ENCODE measurements at places on chromosomes 2 and 18.

GRCh38 chr2:150159300-150159699, 328.2 kb downstream of the RND3 start:
- DNase-seq = no peak

- DNase-seq = no peak
These were observed 27.7 kb downstream of the NFATC1 start for GRCh38 chr18:79423211-79424007.

- DNase-seq = no peak
These were observed 25.6 kb upstream of the PTMA start for GRCh38 chr2:231682603-231683291.

DNA sequence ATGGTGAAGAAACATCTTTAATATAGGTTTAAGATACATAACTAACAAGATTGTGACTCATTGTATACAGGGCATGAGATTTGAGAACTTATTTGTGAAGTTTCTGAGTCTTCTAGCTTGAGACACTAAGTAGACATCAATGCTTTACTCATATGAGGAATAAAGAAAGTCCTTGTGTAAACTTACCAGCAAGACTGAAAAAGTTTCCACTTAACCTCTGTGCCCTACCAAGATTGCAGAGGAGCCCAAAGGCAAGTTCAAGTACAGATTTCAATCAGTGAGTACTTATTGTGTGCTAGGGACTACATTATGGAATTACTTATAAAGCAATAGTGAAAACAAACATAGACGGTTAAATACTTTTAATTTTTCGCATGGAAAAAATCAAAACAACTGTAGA, 1041.2 kb upstream of the CELF4 start:
- DNase-seq = no peak

DNA sequence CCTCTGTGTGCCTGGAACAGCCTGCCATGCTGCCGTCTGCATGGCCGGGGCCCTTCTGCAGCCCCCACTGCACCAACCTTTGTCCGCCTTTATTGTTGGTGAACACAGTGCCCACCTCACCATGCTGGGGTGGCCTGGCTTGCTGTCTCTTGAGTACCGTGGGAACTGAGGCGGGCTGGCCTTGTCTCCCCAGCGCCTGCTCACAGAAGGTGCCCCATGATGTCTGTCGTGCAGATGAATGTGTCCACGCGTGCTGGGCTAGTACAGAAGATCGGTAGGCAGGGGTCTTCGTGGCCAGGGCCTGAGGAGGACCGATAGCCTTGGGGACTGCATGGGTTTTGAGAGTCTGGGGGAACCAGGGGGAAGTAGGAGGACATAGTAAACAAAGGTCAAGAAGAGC, 242.4 kb downstream of the LDLRAD4 start:
- no peak for DNase-seq

DNA sequence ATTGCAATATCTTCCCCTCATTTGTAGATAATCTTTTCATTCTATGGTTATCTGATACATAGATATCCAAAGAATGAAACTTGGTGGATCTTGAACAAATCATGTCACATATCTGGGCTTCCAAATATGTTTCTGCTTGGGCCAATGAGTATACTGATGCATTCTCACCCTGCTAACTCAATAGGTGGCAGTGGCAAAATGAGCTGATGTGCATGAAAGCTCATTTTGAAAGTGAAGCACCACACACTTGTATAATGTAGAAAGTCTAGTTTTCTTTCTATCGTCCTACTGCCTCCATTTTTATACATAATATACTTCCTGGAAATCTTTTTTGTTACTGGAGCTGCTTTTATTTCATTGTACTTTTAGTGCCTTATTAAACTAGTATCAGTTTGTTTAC, 208.2 kb downstream of the PRKCE start:
- no peak for DNase-seq

GRCh38 chr18:39549144-39549543, 1983.5 kb upstream of the CELF4 start:
- no peak for DNase-seq

- no peak for DNase-seq
These were observed 958.7 kb downstream of the BCL11A start for GRCh38 chr2:59594671-59595222.

GRCh38 chr18:68376926-68377325, 338.0 kb downstream of the TMX3 start:
- DNase-seq = no peak

- no peak for DNase-seq
These were observed 384.0 kb downstream of the LRRTM1 start for GRCh38 chr2:79920512-79921076.

DNA sequence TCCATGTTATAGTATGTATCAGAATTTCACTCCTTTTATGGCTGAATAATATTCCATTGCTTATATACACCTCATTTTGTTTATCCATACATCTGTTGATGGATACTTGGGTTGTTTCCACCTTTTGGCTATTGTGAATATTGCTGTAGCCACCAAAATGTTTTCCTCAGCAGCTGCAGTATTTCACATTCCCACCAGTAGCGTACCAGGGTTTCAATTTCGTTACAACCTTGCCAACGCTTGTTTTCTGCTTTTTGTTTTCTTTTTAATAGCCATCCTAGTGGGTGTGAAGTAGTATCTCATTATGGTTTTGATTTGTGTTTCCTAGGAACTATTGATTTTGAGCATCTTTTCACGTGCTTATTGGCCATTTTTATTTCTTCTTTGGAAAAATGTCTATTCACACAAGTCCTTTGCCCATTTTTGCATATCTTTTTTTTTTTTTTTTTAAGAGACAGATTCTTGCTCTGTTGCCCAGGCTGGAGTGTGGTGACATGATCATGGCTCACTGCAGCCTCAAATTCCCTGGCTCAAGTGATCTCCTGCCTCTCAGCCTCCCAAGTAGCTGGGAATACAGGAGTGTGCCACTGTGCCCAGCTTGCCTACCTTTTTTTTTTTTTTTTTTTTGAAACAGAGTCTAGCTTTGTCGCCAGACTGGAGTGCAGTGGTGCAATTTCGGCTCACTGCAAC, 14.2 kb downstream of the UBXN2A start:
- DNase-seq = no peak

DNA sequence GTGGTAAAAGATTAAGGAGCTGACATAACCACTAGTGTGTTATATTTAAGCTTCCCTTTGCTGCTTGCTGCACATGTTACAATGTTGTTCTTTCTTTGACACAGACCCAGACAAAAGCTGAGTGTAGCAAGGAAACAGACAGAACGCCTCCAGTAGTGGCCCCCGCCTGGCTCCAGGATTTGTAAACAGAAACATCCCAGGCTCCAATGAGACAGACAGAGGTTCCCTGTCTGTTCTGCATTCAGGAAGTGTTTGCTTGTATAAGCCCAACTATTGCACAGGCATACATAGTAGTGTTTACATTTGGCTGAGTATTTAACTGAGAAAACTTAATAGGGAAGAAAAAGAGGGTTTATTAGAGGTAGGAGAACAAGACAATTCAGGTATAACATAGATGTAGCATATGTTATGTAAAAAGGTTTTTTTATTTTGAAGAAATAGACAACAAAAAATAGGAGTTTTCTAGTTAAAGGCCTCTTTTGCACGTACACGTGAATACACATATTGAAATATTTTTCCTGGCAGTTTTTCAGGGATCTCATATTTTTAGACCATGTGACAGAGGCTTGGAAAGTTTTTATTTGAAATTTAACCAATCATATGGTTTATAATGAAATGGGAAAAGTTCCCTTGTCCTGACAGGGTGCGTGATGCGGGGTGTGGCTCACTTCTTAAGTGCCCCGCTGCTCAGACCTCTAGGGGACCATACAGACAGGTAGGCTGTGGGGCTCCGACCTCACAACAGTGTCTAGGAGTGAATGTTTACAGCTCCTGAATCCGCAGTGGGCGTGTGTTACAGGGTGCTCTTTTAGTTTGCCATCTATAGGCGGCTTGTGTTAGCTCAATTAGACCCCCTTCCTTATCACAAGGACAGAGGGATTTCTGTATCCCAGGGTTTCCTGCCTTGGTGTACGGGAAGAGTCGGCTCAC, 118.4 kb downstream of the BMPR2 start:
- no peak for DNase-seq

DNA sequence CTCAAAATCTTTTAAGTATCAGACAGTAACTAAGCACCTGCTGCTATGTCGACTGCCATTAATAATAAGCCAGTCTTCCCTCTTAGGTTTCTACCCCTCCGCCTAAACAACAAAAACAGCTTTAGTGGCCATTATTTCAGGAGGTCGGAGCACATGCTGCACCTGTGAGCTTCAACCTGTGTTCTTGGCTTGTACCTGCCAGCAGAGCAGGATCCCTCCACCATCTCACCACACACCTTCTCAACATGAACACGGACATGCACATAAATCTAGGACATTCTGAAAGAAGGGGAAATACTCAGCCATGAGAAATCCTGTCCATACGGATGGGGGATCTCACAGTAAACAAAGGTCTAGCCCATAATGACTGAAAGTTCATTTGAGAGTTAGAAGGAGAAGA, 3.7 kb downstream of the CYB5A start:
- DNase-seq = no peak

DNA sequence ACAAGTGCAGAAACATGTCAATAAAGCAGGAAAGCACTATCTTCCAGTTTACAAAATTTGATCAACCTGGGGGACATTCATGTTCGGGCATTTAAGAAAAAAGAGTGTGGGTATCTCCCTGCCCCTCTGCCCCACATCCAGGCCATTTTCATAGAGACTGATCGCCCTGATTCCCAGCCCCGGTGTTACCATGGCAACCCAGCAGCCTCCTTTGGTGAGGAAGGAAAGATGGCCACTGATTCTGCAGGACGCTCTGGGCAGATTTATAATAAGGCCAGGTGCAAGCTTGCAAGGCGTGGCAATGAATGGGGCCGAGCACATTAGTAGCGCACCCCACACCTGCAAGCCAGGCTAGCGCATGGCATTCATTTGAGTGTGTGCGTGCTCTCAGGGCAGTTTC, 36.7 kb upstream of the ARL4C start:
- no peak for DNase-seq

DNA sequence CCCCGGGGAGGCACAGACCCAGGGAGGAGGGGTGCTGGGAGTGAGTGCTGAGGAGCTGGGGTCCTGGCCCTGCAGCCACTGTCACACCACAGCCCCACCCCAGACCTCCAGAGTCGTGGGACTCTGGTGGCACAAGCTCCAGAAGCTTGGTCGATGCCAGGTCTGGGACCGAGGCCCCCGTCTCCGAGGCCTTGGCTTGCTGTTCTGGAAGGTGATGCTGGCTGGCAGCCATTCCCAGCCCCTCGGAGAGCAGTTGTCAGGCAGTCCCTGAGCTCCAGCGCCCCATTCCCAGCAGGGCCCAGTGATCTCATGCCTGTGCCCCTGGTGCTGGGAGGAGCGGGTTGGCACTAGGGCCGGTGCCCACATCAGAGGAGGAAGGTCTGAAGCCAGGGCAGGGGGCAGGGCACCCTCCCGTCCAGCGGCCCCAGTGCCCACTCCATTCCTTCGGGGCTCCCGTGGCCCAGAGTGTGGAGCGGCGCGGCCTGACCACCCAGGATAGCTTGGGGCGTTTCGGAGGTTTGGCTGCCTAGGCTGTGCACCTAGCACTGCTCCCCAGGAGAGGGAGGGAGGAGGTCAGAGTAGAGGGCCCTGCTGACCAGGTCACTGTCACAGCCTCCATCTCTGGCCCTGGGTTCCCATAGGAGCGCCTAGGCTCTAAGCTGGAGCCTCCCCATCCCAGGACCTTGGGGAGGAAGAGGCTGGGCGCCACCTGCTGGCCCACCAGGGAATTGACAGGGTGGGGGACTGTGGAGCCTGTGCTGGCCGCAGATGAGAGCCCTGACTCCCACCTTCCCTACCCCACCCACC, 16.8 kb upstream of the ALPI start:
- DNase-seq = no peak

DNA sequence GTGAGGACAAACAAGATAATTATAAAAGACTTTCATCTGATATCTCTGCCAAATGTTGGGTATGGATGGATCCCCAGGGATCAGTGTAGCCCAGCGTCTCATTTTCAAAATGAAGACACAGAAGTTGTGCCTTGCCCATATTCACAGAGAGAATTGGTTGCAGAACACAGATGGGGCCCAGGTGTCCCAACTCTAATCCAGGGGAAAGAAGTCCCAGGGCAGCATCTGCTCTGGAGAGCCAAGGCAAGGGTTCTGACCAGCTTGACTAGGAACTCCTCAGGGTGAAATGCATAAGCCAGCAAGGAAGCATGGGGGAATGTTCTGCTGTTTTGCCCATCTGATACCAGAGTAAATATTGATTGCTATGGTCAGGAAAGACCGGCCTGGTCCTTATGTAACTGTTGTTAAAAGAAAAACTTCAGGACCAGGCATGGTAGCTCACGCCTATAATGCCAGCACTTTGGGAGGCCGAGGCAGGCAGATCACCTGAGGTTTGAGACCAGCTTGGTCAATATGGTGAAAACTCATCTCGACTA, 68.7 kb upstream of the CABLES1 start:
- no peak for DNase-seq

- DNase-seq = peak; percentile 46
These were observed 183.4 kb upstream of the FN1 start for GRCh38 chr2:215619022-215619958.

GRCh38 chr2:237430861-237431260, 16.9 kb upstream of the COL6A3 start:
- no peak for DNase-seq

All from urothelium cell line (cell line).